Stimulated activated CD8-positive, alpha-beta memory T cell treated with anti-CD3 and anti-CD28 coated beads, Interleukin-7, amount 100 ng/mL, for 4 hours (primary cell): ENCODE measurements at places on chromosomes 12 and 14.

DNA sequence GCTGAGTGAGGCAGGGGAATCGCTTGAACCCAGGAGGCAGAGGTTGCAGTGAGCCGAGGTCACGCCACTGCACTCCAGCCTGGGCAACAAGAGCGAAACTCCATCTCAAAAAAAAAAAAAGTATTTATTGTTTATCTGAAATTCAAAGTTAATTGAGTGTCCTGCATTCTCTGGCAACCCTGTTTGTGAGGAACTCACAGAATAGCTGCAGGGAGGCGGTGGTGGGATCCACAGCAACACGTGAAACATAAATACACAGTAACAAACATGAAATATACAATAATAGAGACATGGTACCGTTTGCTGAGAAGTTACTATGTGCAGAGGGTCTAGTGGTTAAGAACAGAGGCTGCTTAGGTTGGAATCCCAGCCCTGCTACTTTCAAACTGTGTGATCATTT is 43.7 kb upstream of the RFLNA start:
- DNase-seq, result no peak

DNA sequence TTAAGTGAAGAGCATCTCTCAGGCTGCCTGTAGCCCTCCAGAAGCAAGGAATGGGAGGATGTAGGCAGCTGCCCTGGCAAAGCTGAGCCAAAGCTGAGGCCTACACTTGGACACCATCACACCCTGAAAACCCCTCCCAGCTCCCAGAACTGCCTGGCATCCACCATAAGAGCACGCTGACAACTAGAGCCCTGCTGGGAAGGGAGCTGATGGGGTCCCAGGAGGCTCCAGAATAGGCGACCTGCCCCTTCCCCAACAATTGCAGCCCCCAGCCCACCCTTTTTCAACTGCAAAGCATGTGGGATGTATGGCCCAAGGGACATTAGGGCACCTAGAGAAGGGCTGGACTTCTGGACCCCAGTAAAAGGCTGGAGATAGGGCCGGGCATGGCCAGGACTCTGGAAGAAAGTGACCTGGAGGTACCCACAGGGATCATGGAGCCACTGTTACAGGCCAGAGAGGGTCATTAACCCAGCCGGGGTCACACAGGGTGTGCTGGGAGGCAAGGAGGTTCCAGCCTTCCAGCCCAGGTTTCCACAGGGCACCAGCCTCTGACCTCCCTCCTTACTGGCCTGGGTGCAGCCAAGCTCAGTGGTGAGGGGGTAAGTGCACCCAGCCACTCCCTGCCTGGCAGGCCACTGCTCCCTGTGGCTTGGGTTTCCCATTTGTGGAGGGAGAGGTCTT is 27.8 kb downstream of the FAM222A start:
- no peak for DNase-seq

DNA sequence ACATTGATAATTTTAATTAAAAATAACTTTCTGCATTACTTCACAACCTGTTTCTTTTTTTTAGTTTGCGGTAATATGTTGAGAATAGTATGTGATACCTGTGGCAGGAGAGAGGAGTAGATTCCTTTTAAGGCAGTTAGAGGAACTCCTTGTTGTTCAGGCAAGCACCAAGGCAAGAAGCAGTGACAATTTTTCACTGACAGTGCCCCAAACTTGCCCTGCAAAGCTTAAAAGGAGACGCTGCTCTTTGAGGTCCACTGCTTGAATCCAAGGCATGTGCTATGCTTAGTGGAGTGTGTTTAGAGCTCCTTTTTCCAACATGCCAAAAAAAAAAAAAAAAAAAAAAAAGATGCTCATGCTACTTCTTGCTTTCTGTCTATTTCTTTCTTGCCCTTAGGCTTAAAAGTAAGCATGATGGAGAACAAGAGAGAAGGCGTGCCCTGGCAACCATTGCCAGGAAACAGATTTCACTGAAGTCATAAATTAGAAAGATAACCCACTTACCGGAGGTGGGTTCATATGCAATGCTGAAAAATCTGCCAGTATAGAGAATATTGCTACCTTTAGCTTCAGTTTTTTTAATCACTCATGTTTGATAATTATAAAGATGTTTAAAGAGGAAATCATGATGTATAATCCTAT is 58.3 kb upstream of the DYRK2 start:
- peak; percentile 14 for DNase-seq

DNA sequence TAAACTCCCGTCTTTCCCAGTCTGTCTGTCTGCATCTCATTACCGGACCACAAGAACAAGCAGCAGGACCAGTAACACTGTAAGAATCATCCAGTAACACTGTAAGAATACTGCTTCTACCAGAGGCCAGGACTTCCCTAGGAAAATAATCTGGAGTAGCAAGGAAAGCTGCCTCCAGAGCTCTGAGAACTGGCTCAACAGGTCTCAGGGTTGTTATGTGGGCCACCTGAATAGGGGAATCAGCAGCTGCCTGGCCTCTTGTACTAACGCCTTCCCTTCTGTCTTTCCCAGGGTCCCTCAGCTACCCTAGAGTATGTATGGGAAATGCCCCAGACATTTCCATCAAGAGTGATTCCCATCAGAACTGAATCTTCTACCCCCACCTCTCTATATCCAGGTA is 954 bp upstream of the SLC39A2 start:
- no peak for DNase-seq

DNA sequence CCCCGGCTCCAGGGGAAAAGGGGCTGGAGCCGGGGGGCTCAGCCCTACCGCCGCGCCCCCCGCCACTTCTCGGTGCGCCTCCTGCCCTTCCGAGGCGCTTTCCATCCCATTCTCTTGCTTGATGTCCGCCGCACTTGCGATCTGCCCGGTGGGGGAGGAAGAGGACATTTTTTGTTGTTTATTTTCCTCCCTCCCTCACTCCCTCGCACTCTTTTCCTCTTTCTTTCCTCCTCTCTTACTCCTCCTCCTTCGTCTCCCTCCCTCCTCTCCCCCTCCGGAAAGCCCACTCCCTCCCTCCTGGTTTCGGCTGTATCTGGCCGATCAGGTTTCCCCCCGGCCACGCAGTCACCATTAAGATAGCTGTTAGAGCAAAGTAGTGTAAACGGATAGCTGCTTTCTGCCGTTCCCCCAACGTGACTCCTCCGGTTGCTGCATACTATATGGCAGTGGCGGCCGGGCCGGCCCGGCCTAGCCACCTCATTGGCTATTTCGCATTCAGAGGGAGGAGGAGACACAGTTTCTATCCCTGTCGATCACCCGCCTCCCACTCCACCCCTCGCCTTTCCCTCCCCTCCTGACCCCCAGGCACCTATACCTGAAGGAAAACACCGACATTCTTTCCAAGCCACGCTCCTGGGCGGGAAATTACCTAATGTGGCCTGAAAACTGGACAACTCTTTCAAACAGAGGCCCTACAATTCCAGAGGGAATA is at the start of gene SIX4:
Gene SIX4, minus strand, starts transcription at position 445 of the 712 bp plus-strand sequence. Its CDS starts 277 bp downstream, at position 168.
- no peak for DNase-seq

DNA sequence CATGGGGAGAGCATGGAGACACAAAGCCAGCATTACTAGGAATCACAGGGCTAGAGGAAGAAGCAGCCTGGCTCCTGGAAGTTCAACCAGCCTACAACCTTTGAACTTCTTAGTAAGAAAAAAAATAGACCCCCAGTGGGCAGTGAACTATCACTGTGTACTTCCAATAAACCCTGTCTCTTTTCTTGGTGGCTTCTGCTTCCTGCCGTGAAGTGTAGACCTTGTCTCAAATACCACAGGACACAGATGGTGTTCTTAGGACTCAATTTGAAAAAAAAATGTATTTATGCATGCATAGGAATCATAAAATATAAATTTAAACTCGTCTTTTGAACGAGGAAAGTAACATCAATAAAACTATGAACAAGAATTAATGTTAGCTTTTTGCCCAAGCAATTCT is 3.6 kb upstream of the PTGER2 start:
- no peak for DNase-seq

DNA sequence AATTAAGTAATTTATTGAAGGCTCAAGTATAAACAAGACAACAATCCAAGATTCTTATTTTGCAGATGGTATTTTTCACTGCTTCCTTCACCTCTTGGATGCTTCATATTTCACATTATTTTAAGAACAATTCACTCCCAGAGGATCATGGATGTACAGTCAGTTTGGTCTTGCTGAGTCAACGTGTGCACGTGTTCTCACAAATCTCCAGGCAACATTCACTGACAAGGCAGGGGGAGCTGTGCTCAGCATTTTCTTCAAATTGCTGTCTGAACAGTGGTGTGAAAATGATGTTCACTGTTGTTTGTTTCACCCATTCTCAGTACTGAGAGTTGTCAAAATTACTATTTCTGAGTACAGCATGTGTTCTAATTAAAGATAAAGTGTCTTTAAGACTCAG is 118.3 kb upstream of the SLC38A4 start:
- no peak for DNase-seq

- no peak for DNase-seq
Observed at GRCh38 chr12:98328467-98328866, 186.9 kb upstream of the TMPO start.

DNA sequence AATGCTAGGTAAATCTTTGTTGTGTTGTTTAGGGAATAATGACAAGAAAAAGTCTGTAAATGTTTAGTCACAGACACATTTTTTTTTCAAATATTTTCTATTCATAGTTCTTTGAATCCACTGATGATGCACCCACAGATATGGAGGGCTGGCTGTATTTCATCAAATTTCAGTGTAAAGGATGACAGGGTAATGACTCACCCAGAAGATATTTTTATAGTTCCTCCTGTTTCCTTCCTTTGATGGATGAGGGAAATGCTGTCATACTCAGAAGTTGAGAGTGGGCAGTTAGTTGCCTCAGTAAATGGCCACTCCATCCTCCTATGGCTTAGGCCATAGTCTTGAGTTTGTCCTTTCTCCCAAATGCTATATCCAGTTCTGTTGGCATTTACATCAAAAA is 76.9 kb upstream of the REP15 start:
- DNase-seq, result no peak

- DNase-seq, result no peak
Observed at GRCh38 chr14:30305346-30305745, 253.6 kb upstream of the G2E3 start.

DNA sequence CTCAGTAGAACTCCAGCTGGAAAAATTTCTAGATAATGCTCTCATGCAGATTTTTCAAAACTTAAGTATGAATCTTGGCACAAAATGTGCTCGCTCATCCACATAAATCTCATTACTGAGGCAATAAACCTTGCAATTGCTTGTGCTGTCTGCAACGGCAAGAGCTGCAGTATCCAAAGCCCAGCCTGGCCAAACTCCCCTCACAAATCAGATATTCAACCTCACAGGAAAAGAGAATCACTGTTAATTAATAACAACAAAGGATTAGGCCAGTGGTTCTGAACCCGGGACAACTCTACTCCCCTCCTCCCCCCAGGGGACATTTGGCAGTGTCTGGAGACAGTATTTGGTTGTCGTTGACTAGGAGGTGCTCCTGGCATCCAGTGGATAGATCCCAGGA is 19.2 kb upstream of the CORO1C start:
- DNase-seq, result no peak

- no peak for DNase-seq
Observed at GRCh38 chr14:87705439-87705896, 287.5 kb downstream of the GALC start.

GRCh38 chr12:22172501-22172900 is 126.5 kb downstream of the CMAS start:
- DNase-seq, result no peak

- DNase-seq, result no peak
Observed at GRCh38 chr14:65531148-65531547, 118.6 kb downstream of the FUT8 start.

GRCh38 chr12:105461271-105461943 is 130.9 kb downstream of the C12orf75 start:
- no peak for DNase-seq

- no peak for DNase-seq
Observed at GRCh38 chr12:57149245-57149900, 2.0 kb upstream of the LRP1-AS start.

DNA sequence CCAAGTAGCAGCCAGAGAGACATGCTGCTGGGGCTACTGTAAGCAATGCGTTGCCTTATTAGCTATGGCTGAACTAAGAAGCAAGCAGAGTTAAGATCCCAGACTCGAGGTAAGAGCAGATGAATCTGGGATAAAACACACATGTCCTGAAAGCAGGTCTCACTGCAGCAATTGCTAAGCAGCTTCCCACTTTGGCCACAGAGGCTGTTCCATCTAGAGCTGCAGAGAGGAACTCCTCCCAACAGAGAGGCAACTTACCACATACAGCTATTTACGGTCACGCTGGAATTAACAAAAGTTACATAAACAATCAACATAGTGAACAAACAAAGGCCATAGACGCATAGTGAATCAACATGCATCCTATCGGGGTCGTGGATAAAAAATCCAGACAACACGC is 90.2 kb downstream of the KSR2 start:
- DNase-seq, result no peak

- DNase-seq, result no peak
Observed at GRCh38 chr14:65502676-65503124, 90.2 kb downstream of the FUT8 start.

- no peak for DNase-seq
Observed at GRCh38 chr14:85400678-85401077, 129.3 kb upstream of the FLRT2 start.
